ENCODE measurements at places on chromosomes 5 and 9.

GRCh38 chr5:81192373-81192750, 40.8 kb upstream of the CKMT2 start:
- DNase-seq, result no peak

DNA sequence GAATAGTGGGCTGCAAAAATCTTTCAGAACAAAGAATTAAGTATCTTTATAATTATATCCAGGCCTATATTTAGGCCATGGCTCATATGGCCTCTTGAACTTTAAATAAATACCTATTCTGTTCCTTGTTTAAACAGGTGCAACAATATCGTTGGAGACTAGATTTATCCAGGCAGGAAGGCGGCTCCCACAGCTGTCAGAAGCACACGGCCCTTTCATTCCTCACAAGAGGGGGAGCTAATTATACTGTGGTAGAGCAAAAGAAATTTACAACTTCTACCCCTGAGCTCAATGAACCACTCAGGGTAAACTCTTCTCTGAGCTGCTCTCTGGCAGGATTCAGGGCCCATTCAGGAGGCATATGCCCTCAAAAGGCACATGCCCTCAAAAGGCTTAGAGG, 31.3 kb downstream of the TMEM174 start:
- peak; percentile 58 for DNase-seq

- DNase-seq, result no peak
Observed at GRCh38 chr5:169458221-169458620, 125.4 kb upstream of the SPDL1 start.

GRCh38 chr5:123845356-123846100, 333.6 kb downstream of the CSNK1G3 start:
- DNase-seq, result no peak

GRCh38 chr9:88733651-88734421, 198.9 kb downstream of the NXNL2 start:
- no peak for DNase-seq

- no peak for DNase-seq
Observed at GRCh38 chr5:154059583-154059982, 20.8 kb downstream of the MFAP3 start.

DNA sequence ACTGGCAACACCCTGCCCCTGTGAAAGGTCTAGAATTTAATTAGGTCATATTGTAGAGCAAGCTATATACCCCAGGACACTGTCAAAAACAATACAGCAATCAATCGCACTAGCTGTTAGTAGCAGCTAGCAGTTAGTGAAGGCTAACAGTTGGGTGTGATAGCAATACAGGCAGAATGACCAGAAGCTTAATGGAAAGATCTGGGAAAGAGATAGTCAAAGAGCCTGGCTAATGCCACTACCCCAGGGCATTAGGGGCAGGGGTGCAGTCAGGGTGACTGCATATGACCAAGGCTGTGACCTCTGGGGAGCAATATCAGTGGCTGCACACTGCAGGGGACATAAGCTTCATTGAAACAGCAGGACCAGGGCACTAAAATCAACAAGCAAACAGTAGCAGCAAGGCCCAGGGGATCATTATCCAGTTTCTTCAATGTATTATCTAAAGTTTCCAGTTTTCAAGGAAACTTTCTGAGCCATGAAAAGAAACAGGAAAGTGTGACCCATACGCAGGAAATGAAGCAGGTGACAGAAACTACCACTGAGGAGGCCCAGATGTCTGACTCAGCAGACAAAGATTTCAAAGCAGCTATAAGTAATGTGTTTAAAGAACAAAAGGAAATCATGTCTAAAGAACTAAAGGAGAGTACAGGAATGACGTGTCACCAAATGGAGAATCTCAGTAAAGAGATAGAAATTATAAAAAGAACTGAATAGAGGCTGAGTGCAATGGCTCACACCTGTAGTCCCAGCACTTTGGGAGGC, 82.4 kb downstream of the ZNF354C start:
- no peak for DNase-seq

DNA sequence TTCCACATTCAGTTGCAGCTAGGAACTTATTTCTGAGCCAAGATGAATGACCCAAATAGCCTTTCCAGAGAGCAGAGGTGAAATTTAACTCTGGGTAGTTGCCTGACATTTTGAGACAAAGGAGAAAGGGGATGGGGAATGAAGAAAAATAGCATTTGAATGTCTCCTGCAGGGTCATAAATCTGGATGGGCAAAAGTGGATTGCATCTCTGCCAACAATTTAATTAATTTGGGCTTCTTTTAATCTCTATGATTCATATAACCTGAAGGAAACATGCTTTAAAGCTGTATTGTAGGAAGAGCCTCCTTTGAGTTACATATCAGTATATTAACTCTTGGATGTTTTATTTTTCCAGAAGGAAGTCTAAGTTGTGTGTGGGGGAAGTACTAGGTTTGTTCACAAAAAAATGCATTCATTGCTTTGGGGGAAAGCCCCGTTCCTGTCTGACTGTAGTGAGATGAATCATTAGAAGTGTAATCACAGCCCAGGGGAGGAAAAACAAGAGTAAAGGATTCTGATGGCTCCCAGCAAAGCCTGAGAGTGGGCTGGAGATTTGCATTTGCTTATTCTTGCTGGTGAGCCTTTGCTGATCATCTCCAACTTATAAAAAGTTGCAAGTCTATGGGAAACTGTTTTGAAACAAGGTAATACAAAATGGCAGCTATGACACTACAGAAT, 133.0 kb upstream of the IQGAP2 start:
- no peak for DNase-seq

- DNase-seq, result no peak
Observed at GRCh38 chr9:31103836-31104235, 1280.6 kb upstream of the ACO1 start.
